ENCODE measurements at places on chromosomes 1 and 21. TPM values are rescaled to one million over a fixed set of nuclear protein-coding genes. Genes with fewer than 3 reads are reported as not detected.

The GPR37L1 gene
- total RNA-seq, result not detected

The CLIC6 gene
- total RNA-seq, result 5.0 TPM

The UMODL1 gene
- total RNA-seq, result not detected

The CCDC190 gene
- total RNA-seq, result 0.37 TPM

The HSF2BP gene
- total RNA-seq, result 0.48 TPM

The S1PR1 gene
- 39.7 TPM for total RNA-seq

The ZBTB8A gene
- 10.4 TPM for total RNA-seq

The CCDC17 gene
- 2.3 TPM for total RNA-seq

The FAM72D gene
- 0.42 TPM for total RNA-seq

- DNase-seq, result no peak
Measured at GRCh38 chr21:29335720-29336119, 37.0 kb downstream of the BACH1 start.

GRCh38 chr1:117232531-117232930 lies 21.8 kb upstream of the VTCN1 start:
- DNase-seq, result no peak

DNA sequence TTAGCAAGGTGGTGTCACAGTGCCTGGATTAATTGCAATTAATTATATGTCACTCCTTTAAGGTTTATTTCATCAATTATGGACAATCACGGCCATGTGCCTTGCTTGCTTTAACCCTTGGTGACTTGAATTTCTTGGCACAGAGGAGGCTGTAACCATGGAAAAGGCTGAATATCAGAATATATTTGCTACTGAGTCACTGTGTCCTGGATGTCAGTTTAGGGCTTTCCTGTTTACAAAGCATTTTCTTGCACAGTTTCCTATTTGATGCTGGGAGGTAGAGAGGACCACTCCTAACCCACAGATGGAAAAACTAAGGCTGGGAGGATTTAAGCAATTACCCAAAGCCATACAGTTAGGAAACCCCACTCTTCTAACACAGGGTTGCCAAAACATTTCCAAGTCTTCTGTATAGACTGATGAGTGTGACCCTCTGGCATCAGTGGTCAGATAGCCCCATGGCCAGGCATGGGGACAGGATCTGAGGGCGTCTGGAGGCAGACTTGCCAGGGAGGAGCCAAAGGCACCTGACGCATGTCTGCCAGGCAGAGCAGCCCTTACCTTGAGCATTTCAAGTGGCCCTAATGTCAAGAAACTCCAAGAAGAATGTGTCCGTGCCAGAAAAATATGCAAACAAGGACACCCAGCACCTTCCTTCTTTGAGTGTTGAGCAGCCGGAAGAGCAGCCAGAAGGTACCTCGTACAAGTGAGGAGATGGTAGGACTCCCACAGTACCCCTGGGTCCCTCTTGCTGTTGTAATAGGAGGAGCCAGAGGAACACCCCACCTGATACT lies 34.4 kb downstream of the KCNN3 start:
- DNase-seq, result no peak

GRCh38 chr1:112579801-112580510 lies 39.0 kb downstream of the ST7L start:
- DNase-seq, result no peak

DNA sequence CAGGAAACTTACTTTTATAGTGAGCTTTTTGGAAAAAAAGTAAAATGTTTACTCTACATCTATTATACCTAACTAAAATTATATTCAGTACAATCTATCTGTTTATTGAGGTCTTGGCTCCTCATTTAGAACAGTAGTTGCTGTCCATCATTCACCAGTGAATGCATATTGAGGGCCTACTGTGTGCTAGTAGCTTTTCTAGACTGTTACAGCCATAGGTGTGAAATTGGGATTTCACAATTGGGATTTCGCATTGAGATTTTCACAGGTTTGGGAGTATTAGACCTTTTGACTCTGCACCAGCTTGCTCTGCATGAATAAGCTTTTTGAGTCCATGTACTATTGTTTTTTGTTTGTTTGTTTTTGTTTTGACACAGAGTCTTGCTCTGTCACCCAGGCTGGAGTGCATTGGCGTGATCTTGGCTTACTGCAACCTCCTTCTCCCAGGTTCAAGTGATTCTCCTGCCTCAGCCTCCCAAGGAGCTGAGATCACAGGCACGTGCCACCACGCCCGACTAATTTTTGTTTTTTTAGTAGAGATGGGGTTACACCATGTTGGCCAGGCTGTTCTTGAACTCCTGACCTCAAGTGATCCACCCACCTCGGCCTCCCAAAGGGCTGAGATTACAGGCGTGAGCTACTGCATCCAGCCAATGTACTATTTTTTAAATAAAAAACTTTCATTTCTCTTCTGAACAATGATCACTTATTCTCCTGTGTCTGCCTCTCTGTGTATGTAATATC lies 47.2 kb upstream of the ERRFI1 start:
- DNase-seq, result no peak

GRCh38 chr1:111909030-111909429 lies 80.4 kb downstream of the KCND3 start:
- DNase-seq, result no peak

GRCh38 chr1:25003457-25004190 lies 73.5 kb upstream of the RUNX3 start:
- DNase-seq, result no peak

- no peak for DNase-seq
Measured at GRCh38 chr1:78155121-78155520, 109.4 kb downstream of the GIPC2 start.

DNA sequence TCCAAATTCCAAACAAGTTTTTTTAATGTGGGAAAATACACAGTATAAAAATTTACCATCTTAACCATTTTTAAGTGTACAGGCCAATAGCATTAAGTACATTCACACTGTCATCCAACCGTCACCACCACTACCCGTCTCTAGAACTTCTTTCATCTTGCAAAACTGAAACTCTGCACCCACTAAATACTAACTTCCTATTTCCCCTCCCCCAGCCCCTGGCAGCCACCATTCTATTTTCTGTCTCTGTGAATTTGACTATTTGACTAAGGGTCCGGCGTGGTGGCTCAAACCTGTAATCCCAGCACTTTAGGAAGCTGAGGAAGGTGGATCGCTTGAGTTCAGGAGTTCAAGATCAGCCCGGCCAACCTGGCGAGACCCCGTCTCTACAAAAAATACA lies 36.1 kb downstream of the CLSTN1 start:
- no peak for DNase-seq

DNA sequence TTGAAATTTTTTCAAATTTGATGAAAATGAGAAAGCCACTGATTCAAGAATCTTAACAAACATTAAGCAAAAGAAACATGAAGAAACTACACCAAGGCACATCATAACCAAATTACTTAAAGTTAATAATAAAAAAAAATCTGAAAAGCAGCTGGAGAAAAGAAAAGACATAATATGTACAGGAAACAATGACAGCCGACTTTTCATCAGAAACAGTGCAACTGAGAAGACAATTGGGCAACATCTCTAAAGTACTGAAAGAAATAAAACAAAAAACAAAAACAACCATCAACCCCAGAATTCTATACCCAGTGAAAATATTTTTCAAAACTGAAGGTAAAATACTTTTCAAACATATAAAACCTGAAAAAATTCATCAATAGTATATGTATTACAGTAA lies 73.8 kb upstream of the DMRTA2 start:
- DNase-seq, result no peak

GRCh38 chr1:211639475-211640300 lies 35.7 kb downstream of the NEK2 start:
- peak; percentile 76 for DNase-seq

- no peak for DNase-seq
Measured at GRCh38 chr1:47569681-47570470, 132.0 kb downstream of the FOXD2 start.

Measured in posterior vena cava (tissue), 2 donors.